Mucosa of gallbladder (tissue), 1 donor: ENCODE measurements at places on chromosomes 4 and X.
A peak's percentile ranks its signal among the peaks of the same experiment; 100 is the strongest.

GRCh38 chr4:104905546-104905945 lies 241.1 kb upstream of the TET2 start:
- DNase-seq = no peak

GRCh38 chr4:120821029-120821428 lies 101.5 kb downstream of the PRDM5 start:
- DNase-seq = no peak

DNA sequence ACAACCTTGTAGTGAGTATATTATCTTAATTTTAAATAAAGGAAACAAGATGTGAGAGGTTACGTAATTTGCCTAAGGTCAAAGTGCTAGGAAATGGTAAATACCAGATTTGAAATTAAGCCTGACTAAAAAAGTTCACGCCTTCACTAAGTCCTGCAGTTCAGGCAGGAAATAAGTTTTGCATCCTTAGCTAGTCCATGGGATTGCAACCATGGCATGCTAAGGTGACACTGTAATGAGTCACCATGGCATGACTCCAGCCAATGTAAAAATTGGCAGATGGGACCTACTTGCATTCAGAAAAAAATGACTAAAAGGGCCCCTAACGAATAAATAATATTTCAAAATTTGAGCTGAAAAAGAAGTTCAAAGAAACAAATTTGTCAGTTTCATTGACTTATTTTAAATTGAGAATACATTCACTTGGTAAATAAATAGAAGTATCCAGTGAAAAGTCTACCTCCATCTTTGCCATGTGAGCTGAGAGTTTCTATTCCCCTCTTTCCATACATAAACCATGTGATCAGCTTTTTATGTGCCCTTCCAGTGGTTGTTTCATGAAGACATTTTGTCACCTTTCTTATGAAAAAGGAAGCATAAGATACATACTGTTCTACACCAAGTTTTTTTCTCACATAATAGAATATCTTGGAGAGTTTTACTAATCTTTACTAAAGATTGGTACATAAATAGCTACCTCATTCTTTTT lies 72.4 kb downstream of the ANKRD50 start:
- DNase-seq = no peak

GRCh38 chr4:24768604-24769003 lies 26.8 kb upstream of the SOD3 start:
- no peak for DNase-seq

DNA sequence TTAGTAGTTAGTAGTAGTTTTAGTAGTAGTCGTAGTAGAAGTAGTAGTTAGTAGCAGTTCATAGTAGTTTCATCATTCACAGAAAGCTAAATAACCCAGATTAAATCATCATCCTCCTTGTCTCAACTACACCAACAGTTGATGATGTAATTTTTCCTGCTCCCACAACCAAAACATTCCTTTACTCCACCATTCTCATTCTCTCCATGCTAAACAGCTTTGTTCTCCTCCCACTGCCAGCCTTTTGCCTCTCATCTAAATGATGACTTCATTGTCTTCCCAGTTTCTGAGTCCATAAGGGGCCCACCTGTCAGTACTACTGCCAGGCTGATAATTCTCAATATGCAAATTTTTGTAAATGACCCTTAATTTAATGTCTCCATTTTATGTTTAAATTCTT lies 68.9 kb downstream of the ARHGAP24 start:
- DNase-seq = no peak

- no peak for DNase-seq
Observed at GRCh38 chr4:31645236-31645635, 925.1 kb downstream of the PCDH7 start.

DNA sequence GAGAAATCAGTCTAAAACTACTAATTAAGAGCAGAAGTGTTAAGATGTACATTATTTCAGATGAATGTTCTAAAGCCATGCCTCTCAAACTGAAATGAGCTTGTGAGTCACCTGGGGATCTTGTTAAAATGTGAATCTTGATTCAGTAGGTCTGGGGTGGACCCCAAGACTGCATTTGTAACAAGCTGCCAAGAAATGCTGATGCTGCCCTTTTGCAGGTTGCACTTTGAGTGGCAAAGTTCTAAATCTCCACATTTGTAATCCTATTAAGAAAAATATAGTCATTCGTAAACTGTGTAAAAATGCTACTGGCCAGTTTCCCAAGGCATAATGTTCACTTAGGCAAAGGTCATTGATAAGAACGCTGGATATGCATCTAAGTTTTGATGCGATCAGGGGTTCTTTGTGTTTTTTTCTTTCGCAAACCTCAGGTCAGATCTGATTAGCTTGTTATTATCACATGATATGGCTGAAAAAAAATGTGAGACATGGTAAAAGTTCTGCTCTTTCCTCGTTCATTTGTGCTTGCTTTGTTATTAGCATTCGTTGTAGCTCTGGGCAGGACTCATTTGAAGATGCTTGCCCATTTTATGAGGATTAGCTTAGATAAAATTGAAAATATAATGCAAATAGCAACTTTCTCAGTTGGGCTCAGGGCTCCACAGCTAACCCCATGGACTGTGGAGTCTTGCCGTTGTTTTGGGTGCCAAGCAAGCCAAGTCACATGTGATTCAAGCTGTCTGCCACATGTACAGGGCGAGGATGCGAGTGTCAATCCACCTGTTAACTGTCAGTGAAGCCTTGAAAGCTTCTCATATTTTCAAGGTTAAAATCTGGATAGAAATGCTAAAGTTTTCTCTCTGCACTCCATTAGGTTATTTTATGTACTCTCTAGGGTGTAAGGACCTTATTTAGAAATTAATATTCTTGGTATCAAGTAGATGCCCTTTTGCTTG lies 12.1 kb downstream of the TBC1D1 start:
- no peak for DNase-seq

DNA sequence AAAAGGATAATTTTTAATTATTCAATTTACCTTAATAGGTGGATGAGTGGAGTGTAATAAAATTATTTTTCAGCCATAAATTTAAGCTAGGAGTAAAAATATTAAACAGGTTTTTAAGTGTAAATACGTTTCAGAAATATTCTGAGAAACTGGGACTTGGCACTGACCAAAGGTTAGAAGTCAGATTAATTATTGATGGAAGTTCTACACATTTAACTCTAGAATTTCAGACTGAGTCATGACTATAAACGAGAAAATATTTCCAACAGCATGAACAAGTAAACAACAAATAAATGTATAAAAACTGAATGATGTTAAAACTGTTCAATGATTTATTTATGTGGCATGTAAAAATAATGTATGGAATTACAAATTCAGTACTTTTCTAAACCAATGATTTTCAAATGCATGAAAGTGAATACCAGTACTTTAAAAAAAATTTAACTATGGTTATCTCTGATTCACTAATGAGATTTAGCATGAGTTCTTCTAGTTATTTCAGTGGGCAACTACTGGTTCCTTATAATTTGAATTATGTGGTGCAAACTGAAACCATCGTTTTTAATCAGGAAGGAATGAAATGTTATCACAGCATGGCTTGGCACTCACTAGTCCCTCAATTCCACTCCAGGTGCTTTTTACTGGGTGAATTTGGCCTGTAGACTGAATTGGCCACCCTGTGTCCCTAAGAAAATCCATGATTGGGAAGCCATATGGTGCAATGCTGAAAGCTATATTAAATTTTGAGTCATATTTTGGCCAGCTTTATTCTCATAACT lies 244.2 kb downstream of the FSTL5 start:
- DNase-seq = no peak

DNA sequence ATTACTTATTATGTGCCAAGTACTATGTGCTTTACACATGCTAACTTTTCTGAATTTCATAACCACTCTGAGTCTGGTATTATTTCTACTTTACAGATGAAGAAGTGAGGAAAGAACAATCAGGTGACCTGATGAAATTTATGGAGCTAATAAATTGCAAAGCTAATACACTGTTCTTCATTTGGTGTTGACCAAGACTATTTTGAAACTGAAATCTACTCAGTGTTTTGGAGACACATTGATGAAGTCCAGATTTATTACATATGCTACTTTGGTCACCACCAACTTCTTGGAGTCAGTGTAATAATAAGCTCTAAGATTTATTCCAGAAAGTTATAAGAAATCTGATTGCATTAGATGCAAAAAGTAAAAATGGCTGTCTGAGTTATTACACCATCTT lies 637.9 kb downstream of the FAT4 start:
- no peak for DNase-seq

DNA sequence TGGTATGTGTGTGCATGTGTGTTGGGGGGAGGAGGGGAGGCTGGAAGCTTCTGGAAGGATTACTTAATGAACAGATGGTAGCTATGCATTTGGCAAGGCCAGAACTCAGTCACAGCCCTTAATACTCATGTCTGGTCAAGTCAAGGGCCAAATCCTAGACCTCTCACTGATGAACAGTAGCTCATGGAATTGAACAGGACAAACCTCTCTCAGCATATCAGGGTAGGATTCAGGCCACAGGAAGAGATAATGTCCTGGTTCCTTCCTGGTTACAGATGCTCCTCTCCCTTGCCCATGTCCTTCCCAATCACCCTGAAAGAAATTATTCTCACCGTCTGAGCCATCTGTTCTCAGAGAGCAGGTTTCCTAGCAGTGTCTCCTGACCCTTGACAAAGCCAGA lies 165.7 kb downstream of the SOWAHB start:
- DNase-seq = no peak

GRCh38 chr4:112110059-112110425 lies 35.2 kb upstream of the FAM241A start:
- no peak for DNase-seq

DNA sequence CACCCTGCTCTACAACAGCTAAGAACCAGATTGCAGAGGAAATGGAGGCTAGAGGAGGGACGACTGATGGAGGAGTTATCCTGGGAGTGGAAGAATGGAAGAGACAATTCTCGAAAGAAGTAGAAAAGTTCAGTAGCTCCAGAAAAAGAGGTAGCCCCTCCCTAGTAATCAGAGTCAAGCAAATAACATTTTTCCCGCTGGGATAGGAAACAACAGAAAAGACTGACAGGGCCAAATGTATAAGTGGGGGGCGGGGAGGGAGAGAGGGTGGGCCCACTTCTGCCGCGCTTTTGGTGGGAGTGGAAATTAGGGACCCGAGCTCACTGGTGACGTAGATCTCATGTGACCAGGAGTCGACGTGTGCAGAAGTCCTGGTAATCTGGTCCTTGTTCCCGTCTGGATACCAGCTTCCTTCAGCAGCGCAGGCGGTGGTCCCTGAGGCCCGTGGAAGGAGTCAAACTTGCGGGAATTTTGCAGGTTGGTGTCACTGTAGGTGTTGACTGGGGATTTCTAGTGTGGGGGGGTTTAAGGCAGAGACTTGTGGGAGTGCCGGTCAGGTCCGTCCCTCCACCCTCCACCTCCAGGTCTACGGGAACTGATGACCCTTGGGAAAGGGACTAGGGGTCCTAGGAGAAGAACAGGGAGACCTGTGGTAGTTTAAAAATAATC lies at the start of gene TCEAL9:
TSS of gene TCEAL9 (plus strand) at position 377 of the 669 bp plus-strand sequence. CDS start 1,179 bp downstream, outside the sequence.
- peak; percentile 67 for DNase-seq

DNA sequence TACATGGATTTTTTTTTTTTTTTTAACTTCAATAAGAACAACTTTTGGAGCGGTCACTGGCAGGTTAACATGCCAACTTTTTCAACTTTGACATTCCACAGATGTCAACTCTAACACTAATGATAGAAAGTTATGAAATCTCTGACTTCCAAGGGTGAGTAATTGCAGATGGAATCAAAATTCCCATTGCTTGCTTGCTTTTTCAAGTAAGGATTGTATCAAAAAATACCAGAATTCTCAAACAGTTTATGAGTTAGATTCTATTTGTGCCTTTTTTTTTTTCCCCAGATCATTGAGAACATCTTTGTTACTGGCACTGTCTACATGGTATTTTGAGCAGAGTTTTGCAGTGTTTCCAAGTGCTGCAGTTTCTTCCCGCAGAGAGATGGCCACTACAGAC lies 50.3 kb upstream of the OTUD4 start:
- DNase-seq = no peak

DNA sequence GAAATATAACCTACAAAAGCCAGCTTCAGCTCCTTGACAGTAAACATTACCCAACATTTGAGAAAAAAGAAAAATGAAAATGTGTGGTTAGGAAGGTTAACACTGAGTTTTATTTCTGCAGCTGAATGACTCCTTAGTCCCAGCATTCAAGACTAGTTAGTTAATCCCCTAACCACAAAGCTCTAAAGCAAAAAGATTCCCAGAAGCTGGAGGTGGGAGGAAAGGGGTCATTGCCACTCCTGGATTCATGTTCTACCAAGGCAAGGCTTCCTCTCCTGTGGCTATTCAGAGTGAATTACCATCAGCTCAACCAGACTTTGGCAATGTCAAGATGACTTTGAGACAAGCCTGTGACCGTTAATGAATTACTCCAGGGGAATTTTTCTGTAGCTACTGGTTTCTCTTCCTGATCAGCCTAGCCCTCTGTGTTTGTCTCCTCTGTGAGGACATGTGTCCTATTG lies 63.6 kb downstream of the HADH start:
- no peak for DNase-seq

DNA sequence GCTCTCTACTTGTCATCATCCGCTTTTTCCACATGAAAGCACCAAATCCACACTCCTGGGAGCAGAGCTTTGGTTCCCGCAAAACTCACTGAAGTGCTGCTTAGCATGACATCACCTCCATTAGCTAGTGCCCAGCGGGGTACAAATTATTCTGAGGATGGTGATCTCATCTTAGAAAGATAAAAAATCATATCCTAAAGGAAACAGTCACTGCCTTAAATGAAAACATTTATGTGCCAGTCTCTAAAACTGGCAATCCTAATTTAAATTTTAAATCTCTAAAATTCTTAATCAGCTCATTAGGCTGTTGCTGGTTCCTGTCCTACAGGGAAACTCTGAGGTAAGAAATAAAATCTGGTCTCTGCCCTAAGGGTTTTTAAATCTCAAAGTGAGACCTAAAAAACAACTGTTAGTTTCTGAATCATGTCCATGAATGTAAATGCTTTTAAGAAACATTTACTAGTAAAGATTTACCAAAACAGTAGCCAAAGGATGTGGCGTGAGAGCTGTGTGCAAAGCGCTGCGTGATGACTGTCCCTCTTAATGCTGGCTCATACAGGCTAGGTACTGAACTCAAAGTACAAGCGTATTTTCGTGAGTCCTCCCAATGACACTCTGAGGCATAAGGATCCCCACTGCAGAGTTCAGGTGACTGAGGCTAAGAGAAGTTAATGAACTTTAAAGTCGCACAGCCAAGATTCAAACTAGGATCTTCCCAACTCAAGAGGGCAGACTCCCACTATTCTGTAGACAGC lies 4.5 kb downstream of the CASP3 start:
- no peak for DNase-seq

GRCh38 chr4:38785901-38786402 lies 3.2 kb upstream of the TLR10 start:
- no peak for DNase-seq

DNA sequence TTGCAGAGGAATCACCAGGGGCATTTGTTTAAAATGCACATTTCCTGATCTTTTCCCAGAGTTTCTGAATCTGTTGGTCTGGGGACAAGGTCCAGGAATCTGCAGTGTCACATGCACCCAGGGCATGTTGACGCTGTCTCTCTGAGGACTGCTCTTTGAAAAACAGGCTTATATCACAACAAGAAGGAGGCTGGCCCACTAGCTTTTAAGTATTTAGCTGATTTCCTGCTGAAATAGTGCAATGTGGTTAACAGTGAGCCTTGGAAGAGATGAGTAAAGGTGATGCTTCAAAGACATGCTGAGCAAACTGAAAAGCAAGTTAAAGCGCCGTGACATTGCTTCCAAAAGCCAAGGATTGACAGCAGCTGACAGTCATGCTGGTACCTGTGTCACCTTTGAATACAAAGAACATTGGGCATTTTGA lies 18.6 kb upstream of the SEPSECS start:
- no peak for DNase-seq

GRCh38 chrX:40140706-40141499 lies 43.1 kb upstream of the BCOR start:
- DNase-seq = peak; percentile 26
